Pons (tissue), 1 donor: ENCODE measurements at places on chromosomes 2 and 18.

DNA sequence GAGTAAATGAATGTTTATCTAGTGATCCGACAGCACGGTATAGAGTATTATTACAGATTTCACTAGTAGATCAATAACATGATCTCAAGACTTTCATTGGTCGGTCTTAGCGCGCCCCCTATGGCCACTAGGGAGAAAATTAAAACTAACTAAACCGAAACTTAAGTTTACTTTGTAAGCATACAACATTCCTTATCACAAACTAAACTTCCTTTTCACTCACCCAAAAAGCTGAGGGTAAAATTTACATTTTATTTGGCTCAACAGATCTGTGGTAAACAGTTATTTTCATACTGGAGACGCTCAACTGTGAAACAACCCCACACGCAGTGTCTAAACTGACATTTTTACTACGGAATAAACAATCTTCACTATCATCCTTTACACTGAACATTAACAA, 215.6 kb upstream of the MAP2 start:
- peak; percentile 34 for DNase-seq

DNA sequence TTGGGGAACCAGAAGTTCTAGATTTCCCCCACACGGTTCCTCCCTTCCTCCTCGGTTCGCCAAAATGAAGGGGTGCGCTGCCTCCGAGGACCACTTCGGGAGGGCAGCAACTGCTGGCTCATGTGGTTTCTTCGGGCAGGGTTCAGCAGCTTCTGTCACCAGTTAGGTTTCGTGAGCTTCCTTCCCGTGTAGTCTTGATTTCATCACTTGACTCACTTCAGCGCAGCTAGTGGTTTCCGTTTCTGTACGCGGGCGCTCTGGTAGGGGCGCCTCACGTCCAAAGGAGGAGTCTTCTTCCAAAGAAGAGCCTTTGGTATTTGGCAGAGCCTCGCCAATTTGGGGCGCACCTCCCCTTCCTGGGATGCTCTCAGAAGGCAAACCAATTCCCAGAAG, 485 bp upstream of the GALNT3 start:
- DNase-seq = no peak

- no peak for DNase-seq
Measured at GRCh38 chr2:21195326-21195725, 71.6 kb downstream of the TDRD15 start.

GRCh38 chr2:109265953-109266352, 136.9 kb downstream of the SH3RF3 start:
- DNase-seq = no peak

GRCh38 chr2:140186313-140186712, 1406.1 kb upstream of the NXPH2 start:
- no peak for DNase-seq

- DNase-seq = no peak
Measured at GRCh38 chr2:47561371-47561770, 158.4 kb downstream of the MSH2 start.

- DNase-seq = no peak
Measured at GRCh38 chr2:14424478-14425390, 207.8 kb upstream of the LRATD1 start.

GRCh38 chr2:17793803-17794354, 22.4 kb upstream of the MSGN1 start:
- no peak for DNase-seq

- DNase-seq = no peak
Measured at GRCh38 chr2:129400826-129401225, 578.6 kb upstream of the RAB6C start.

DNA sequence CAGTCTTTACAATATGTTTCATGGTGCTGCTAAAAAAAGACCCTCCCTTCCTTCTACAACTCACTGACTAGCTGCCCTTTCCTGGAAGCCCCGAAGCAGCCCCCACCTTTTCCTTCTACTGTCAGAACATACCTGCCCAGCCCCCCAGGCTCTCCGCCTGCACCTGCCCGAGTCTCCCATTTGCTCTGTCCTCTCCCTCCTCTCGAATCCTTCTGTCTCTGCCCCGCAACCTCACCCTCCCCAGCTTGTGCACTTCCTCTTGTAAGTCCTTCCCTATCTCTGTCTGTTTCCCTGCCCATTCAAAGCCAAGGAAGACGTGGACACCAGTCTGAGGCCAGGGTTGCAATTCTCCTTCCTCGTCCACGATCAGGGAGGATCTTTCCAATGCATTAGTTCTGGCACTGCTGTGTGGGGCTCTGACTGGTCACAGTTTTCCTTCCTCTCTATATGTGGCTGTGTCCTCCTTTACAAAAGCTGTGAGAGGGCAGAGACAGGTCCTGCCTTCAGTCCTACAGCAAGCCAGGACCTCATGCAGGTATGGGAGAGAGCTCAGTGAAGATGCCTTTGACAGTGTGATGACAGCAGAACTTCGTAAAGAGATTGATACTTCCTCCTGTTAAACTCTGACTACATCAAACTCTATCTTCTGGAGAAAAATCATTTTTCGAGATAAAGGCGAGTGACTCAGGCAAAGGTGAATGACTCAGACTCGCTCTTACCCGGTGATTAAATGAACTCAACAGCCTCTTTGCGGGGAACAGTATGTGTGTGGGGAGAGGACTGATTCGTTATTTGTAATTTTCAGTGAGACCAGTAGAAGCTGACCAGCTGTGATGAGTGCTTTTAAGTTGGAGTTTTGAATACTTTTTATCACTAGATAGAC, 14.2 kb downstream of the TNFRSF11A start:
- DNase-seq = no peak

- peak; percentile 94 for DNase-seq
Measured at GRCh38 chr2:15943378-15944280, 3.3 kb downstream of the MYCN start.

GRCh38 chr18:10488017-10488416, 33.6 kb downstream of the APCDD1 start:
- no peak for DNase-seq
